ENCODE measurements at places on chromosomes 13 and 19.
A peak's percentile ranks its signal among the peaks of the same experiment; 100 is the strongest.

DNA sequence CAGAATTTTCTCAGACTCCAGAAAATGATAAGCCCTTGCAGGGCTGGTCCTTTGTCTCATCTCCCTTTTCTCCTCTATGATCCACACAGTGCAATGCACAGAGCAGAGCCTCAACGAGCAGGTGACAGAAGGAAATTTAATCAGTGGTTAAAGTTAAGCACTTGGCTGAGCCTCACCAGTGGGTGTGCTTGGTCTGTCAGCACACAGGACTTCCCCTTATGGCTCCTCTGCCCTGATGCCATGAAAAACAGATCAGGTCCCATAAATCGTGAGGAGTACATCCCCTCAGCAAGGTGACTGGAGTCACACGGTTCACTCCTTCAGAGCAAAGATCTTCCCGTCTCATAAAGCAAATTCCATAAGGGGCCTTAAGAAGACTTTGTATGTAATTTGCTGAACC is 818.2 kb downstream of the UQCRFS1 start:
- no peak overlapping the region for H3K4me3 ChIP-seq
- no peak for DNase-seq
- H3K27me3 ChIP-seq = peaks cover 4% of the 10 kb centered on the region
- H3K4me1 ChIP-seq = no peaks in the 10 kb centered on the region

DNA sequence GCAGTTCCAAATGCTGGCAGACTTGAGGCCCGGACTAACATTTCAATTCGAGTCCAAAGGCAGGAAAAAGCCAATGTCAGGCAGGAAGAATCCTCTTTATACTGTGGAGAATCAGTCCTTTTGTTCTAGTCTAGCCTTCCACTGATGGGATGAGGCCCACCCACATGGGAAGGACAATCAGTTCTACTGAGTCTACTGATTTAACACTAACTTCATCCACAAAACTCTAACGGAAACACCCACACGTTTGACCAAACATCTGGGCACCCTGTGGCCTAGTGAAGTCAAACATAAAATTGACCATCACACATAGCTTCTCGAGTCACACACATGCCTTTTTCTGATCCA is 100.3 kb downstream of the UBL3 start:
- no peak overlapping the region for H3K27ac ChIP-seq
- H3K4me1 ChIP-seq = no peaks in the 10 kb centered on the region
- H3K27me3 ChIP-seq = peaks cover 7% of the 10 kb centered on the region
- H3K4me3 ChIP-seq = no peak overlapping the region
- no peaks in the 10 kb centered on the region for H3K36me3 ChIP-seq
- no peak for DNase-seq

- H3K4me1 ChIP-seq = peaks cover 31% of the 10 kb centered on the region
- no peaks in the 10 kb centered on the region for H3K27me3 ChIP-seq
- H3K27ac ChIP-seq = peak overlapping the region; percentile 64
- H3K36me3 ChIP-seq = no peaks in the 10 kb centered on the region
- H3K4me3 ChIP-seq = no peak overlapping the region
These were observed 5.5 kb downstream of the SACS start for GRCh38 chr13:23427881-23428528.

DNA sequence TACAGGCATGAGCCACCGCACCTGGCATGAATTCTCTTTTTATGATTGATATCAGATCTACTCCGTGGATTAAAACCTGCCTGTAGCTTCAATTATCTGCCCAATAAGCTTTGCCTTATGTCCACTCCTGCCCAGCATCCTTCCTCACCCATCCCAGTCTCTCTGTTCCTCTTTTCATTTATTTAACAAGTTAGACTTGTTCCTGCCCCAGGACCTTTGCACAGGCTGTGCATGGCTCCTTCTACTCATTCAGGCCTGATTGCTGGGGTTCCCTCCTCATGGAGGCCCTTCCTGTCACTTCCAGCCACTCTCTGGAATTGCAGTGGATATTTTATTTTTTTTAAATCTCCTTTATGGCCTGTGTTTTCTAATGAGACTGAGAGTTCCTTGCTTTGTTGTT is 27.6 kb downstream of the SMARCA4 start:
- H3K36me3 ChIP-seq = peaks cover 98% of the 10 kb centered on the region
- H3K27ac ChIP-seq = no peak overlapping the region
- H3K27me3 ChIP-seq = no peaks in the 10 kb centered on the region
- H3K4me3 ChIP-seq = no peak overlapping the region

GRCh38 chr19:15609261-15609660 is 5.8 kb upstream of the CYP4F8 start:
- no peak for DNase-seq
- H3K4me3 ChIP-seq = no peak overlapping the region
- H3K27ac ChIP-seq = no peak overlapping the region
- H3K27me3 ChIP-seq = peaks cover 7% of the 10 kb centered on the region
- no peaks in the 10 kb centered on the region for H3K36me3 ChIP-seq

GRCh38 chr13:63041640-63042414 is 1626.2 kb upstream of the PCDH20 start:
- H3K4me3 ChIP-seq = no peak overlapping the region
- no peak for DNase-seq
- no peaks in the 10 kb centered on the region for H3K36me3 ChIP-seq
- no peak overlapping the region for H3K27ac ChIP-seq
- H3K4me1 ChIP-seq = no peaks in the 10 kb centered on the region

DNA sequence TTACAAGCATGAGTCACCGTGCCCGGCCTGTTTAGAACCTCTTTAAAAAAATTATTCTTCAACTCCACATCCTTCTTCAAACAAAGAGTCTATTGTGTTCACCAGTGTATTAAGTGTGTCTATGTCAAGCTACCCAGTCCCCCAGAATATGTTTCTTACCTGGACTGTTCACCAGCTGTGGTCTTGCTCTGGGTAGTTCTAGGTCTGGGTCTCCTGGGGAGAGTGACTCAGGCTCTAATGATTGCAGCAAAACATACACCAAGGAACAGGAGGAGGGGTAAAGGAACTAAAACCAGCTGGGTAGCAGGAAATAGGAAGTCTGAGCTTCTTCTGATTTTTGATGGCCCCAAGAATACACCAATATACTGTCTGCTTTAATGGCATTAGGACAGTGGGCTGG is at the start of gene FPR1:
FPR1 (minus strand) TSS at position 224 of the 400 bp plus-strand sequence. CDS start 4,884 bp downstream, outside the sequence.
- H3K27ac ChIP-seq = no peak within 1 kb of the TSS
- no peaks in the 10 kb centered on the region for H3K36me3 ChIP-seq
- no peaks in the 10 kb centered on the region for H3K4me1 ChIP-seq

All from heart right ventricle (tissue), 16 donors.